ENCODE measurements at places on chromosomes 5 and 9.

GRCh38 chr5:15425766-15426165 lies 74.2 kb upstream of the FBXL7 start:
- no peak for DNase-seq

DNA sequence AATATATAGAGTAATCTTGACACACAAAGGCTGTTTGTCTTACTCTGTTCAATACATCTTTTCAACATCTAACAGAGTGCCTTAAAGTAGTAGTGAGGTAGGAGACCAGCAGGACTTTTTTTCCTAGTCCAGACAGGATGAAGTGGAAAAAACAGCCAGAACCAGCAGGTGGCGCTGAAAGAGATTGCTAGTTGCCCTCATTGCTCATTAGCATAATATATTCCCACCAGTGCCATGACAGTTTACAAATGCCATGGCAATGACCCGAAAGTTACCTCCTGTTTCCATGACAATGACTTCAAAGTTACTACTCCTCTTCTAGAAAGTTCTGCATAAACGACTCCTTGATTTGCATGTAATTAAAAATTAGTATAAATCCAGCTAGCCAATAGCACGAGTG lies 387.4 kb downstream of the ACTL7B start:
- DNase-seq = peak; percentile 17

DNA sequence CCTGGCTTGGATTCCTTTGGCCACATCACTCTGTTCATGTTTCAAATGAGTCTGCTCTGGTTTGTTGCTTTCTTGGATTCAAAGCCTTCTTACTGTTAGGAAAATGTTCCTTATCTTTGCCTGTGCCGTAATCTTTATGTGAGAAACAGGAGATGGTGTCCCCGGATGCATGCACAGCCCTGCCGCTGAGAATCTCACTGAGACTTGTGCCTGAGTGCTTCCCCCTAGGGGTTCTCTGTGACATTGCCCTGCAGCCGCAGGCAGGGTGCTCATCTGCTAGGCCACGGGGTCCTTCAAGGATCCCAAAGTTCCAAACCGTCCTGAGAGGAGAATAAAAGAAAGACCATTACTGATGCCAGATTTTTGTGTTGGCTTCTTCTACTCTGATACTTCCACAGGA lies 81.4 kb upstream of the ANKRD55 start:
- DNase-seq = no peak

- no peak for DNase-seq
Measured at GRCh38 chr9:17484906-17485305, 94.0 kb upstream of the SH3GL2 start.

DNA sequence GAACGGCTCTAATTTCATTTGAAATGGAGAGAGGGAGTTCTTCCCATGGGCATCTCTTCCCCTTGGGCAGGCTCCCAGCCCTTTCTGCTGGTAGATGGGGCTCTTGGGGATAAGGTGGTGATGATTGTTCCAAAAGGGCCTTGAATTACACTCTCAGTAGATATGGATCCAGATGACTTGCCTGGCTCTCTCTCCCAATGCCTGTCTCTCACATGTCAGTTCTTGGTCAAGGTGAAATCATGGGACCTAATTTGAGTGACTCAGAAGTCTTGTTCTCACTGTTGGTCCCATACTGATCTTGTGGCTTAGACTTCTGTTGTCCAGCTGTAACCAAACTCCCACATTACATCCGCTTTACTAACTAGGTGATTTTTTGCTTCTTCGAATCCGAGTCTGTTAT lies 317.0 kb upstream of the RFX3 start:
- no peak for DNase-seq

- no peak for DNase-seq
Measured at GRCh38 chr9:111147041-111147440, 108.8 kb upstream of the LPAR1 start.

- DNase-seq = no peak
Measured at GRCh38 chr9:134374301-134375010, 48.2 kb downstream of the RXRA start.

- peak; percentile 66 for DNase-seq
Measured at GRCh38 chr5:110054240-110054639, 364.5 kb downstream of the MAN2A1 start.

DNA sequence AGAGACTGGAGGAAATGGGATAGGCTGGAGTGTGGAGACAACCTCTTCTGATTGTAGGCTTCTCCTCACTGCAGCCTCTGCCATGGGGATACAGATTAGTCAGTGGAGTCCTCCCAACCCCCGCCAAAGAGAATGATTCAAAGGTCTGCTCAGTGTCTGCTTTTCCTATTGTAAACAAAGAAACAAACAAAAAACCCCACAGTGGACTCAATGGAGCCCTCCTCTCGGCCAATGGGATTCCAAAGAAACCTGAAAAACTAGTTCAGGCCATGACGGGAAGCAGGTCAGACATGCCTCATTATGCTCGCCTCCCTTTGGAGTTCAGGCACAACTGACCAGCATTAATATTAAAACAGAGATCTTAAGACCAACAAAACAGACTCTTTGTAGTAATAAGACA lies 85.8 kb downstream of the SEC61B start:
- DNase-seq = no peak

DNA sequence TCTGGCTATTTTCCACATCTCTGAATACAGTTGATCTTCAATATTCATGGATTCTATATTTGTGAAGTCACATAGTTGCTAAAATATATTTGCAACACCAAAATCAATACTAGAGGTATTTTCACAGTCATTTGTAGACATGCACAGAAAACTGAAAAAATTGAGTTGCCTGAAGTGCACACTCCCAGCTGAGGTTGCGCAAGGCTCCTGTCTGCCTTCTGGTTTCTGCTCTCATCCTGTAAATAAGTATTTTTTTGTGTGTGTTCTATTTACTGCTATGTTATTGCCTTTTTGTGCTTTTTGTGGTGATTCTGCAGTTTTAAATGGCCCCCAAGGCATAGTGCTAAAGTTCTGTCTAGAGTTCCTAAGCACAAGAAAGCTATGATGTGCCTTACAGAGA lies 371.1 kb upstream of the GRAMD2B start:
- DNase-seq = no peak
